ENCODE measurements at places on chromosomes 1 and 21.

DNA sequence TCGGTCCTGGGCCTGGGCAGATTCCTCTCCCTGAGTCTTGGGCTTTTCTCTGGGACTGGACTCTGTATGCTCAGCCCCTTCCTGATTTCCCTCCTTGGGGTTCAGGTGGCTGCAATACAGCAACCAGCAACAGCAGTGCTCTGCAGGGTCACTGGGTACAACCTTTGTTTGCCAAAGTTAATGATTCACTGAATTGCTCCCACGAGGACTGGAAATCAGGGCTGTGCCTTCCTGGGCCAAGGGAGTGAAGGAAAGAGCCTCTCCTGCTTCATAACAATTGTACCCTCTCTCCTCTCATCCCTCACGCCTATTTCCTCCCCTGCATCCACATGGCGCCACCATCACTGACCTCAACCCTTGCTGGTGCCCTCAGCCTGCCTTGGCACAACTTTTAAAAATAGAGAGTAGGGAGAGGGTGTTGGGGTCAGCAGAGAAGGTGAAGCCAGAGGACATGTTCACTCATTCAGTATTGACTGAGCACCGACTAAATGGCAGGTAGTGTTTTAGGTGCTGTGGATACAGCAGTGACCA is 52.8 kb upstream of the GOLT1A start:
- peak; percentile 86 for DNase-seq

- no peak for DNase-seq
Measured at GRCh38 chr21:29115899-29116298, 14.5 kb upstream of the MAP3K7CL start.

DNA sequence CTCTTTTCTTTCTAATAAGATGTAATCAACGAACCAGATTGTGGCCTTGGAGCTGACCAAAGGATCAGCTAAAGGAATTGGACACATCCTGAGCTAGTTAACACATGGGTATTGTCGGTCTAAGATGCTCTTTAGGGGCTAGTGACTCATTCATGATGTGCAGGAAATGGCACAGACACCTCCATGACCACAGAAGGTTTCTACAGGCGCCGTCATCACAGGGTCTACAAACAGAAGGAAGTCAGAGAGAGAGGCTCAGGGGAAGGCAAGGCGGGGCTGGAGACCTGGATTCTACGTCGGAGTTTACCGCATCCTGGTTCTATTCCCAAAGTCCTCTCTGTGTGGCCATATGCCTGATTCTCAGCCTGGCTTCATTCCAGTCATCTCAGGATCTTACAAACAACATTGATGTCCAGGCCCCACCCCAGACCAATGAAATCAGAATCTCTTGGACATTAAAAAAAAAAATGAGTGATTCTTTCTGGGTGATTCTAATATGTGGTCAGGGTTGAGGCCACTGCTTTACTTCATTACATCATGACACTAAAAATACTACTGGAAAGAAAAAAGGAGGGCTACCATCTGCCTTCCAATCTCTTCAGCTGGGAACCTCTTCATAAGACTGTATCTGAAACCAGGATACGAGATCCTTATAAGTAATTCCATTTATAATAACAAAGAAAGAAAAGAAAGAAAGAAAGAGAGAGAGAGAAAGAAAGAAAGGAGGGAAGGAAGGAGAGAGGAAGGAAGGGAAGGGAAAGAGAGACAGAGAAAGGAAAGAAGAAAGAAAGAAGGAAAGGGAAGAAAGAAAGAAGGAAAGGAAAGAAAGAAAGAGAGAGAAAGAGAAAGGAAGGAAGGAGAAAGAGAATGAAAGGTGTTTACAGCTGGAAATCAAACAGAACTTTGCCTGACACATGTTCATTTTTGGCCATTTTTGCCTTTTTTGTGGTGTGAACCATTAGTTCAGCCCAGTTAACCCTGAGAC is 11.6 kb upstream of the KCNJ15 start:
- peak; percentile 95 for DNase-seq

GRCh38 chr1:92601044-92601443 is 114.3 kb upstream of the GFI1 start:
- no peak for DNase-seq

- no peak for DNase-seq
Measured at GRCh38 chr1:230139741-230140140, 72.7 kb downstream of the GALNT2 start.

- DNase-seq, result peak; percentile 4
Measured at GRCh38 chr1:173297798-173298391, 90.8 kb upstream of the TNFSF4 start.

DNA sequence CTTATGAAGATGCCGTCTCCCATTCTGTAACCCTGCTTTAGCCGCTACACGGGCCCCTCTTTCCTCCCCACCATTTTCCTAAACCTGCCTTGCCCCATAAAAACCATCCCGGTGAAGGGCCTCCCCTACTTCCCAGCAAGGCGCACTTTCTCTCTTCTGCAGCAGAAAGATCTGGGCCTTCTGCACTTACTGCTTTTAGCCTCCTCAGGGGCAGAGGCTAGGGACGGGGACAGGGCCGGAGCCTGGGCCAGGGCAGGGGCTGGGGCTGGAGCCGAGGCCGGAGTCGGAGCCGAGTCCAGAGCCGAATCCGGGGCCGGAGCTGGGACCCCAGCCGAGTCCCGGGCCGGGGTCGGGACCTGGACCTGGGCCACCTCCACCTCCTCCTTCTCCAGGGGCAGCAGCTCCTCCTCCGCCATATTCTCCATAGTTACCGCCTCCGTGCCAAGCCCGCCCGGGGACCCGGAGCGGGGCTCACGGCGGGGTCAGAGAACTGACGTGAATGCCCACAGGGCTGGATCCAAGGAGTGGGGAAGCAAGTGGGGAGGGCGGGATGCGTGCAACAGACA is 382 bp downstream of the TRMT1L start:
- DNase-seq, result no peak

GRCh38 chr21:45630066-45630694 is 13.3 kb upstream of the PCBP3 start:
- no peak for DNase-seq

DNA sequence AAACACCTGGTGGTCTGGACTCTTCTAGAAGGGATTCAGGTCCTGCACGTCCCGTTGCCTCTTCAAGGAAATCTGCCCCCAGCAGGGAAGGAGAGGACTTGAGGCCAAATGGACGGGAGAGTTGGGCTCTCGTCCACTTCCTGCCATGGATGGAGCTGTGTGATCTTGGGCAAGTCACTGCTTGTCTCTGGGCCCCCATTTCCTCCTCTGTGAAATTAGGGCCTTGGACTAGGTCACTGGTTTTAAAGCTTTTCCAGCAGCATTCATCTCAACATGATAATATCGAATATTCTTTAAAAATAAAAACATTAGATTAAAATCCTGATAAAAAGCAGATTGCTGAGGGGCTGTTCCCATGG is 26.9 kb downstream of the LHX4 start:
- no peak for DNase-seq

DNA sequence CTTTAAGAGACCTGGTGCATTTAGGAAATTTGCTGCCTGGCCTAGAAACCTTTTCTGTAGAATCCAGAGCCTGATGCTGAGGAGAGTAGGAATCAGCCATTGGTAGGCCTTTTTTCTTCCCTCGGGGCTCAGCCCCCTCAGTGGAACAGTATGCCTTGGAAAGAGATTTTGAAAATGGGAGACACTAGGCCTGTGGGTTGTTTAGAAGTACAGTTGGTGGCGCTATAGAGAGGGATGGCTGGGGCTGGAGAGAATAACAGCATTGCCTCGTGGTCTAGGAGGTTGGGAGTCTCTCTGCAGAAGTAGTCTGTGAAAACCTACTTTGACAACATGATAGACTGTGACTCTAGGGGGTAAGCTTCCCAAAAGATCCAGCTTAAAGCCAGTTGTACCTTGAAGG is 8.2 kb downstream of the KIF2C start:
- DNase-seq, result no peak

- no peak for DNase-seq
Measured at GRCh38 chr1:27332536-27333281, 9.1 kb upstream of the SYTL1 start.

- DNase-seq, result no peak
Measured at GRCh38 chr1:151838222-151839081, 1.2 kb downstream of the C2CD4D start.

GRCh38 chr1:159737238-159737916 is 23.0 kb upstream of the CRP start:
- peak; percentile 47 for DNase-seq

- no peak for DNase-seq
Measured at GRCh38 chr1:100267284-100267683, 1.3 kb downstream of the RTCA start.

DNA sequence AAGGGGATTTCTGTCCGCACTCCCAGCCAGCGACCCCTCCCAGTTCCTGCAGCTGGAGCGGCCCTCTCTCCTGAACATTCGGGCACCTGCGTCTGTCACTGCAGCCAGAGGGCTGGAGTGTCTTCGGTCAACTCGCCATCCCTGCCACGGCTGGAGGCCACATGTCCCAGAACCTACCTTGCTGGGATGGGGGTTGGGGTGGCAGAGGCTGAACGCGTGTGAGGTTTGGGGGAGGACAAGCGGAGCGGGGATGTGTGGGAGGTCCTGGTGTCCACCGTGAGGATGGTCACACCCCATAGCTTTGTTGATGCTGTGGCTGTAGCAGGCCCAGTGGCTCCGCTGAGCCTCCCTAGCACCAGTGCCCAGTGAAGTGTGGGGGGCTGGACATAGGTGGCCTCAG is 14.8 kb upstream of the C1orf174 start:
- DNase-seq, result no peak

DNA sequence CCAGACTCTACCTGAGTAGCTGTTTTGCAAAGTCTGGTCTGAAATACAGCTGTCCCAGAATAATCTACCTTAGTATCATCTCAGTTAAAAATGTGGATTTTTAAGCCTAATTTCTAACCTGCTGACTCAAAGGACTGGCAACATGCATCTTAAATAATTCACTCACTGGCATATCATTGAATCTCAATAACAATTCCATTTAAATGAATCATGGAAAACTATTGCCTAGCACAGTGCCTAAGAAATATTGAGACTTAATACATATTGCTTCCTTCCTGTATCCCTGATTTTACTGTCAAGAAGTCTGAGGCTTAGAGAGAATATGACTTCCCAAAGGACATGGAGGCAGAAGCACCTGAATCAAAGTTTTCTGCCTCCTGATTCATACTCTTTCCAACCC is 3.1 kb downstream of the CCDC190 start:
- peak; percentile 71 for DNase-seq

DNA sequence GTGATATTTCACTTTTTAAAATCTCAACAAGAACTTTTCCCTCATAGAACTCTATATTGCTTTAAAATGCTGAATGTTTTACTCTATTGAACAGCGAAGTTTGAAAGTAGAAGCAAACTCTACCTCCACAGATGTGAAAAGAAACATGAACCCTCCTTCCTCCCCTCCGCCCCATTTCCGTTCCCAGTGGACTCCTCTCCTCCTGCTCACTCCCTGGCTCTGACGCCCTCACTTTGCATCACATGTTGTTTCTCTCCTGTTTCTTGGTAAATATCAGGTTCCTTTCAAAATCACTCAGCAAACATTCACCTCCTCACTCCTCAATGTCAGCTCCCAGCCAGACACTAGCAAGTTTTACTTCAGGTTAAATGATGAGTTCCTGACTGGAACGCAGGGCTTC is 34.6 kb downstream of the KCNH1 start:
- no peak for DNase-seq

GRCh38 chr1:42937836-42938644 is 20.6 kb downstream of the SLC2A1 start:
- DNase-seq, result no peak

- DNase-seq, result no peak
Measured at GRCh38 chr1:198809247-198809646, 170.4 kb downstream of the PTPRC start.

GRCh38 chr1:63920154-63921117 is 146.6 kb downstream of the ROR1 start:
- DNase-seq, result peak; percentile 72

GRCh38 chr1:58257003-58257402 is 289.5 kb downstream of the OMA1 start:
- DNase-seq, result no peak

DNA sequence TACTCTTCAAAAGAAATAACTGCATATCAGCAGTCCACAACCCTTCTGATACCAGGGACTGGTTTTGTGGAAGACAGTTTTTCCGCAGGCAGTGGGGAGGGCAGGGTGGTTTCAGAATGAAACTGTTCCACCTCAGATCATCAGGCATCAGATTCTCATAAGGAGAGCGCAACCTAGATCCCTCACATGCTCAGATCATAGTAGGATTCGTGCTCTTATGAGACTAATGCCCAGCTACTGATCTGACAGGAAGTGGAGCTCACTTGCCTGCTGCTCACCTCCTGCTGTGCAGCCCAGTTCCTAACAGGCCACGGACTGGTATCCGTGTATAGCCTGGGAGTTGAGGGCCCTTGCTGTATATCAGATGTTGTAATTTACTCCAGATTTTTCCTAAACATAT is 11.5 kb downstream of the RO60 start:
- no peak for DNase-seq

DNA sequence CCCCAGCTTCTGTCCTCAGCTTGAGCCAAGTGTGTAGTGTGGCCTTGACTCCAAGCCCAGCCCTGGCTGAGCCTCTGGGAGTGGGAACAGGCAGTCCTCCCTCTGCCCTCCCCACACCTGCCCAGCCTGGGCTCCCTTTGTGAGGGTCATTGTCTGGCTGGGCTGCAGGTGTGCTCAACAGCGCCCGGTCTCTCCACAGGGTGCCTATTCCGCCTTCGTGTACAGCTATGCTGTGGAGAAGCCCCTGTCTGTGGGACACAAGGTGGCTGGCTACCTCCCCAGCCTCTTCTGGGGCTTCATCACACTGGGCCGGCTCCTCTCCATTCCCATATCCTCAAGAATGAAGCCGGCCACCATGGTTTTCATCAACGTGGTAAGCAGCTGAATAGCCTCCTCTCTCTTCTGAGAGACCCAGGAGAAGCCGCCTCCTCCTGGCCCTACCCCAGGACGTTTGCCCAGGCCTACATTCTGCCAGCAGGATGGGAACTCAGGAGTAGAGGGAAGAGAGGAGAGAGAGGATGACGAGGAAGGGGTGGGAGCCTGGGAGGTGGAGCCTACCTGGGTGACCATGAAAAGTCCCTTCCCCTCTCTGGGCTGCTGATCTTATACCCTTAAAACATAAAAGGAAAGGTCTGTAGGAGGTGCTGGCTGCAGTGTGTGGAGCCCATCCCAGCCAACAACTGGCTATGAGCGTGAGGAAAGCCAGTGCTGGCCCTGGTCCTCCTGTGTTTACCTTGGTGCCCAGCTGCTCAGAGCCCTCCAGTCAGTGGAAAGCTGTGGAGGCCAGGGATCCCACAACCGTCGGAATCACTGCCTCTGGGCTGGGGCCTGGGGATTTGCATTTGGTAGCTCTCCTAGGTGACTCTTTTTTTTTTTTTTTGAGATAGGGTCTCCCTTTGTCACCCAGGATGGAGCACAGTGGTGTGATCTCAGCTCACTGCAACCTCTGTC is 45.7 kb downstream of the ELK4 start:
- DNase-seq, result no peak

DNA sequence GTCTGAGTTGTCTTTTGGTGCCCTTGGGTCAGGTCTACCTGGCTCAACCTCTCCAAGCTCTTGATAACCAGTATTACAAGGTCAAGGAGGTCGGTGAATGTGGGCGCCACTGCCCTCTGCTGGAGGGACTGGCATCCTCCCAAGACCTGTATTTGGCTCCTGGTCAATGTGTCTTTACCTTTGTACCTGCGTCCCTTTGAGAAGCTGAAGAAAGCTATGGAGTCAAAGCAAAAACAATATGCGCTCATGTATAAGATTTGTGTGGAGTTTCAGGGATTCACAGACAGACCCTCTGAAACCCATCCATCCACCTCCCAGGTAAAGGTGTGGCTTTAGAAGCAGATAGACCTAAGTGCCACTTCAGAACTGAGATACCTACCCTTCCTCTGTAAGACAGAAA is 61.8 kb upstream of the NBL1 start:
- DNase-seq, result no peak

GRCh38 chr1:159873530-159874143 is 11.2 kb upstream of the VSIG8 start:
- peak; percentile 54 for DNase-seq
